Stimulated activated CD8-positive, alpha-beta memory T cell treated with anti-CD3 and anti-CD28 coated beads, Interleukin-4, amount 100 ng/mL, for 4 hours (primary cell): ENCODE measurements at places on chromosomes 16 and 17.

DNA sequence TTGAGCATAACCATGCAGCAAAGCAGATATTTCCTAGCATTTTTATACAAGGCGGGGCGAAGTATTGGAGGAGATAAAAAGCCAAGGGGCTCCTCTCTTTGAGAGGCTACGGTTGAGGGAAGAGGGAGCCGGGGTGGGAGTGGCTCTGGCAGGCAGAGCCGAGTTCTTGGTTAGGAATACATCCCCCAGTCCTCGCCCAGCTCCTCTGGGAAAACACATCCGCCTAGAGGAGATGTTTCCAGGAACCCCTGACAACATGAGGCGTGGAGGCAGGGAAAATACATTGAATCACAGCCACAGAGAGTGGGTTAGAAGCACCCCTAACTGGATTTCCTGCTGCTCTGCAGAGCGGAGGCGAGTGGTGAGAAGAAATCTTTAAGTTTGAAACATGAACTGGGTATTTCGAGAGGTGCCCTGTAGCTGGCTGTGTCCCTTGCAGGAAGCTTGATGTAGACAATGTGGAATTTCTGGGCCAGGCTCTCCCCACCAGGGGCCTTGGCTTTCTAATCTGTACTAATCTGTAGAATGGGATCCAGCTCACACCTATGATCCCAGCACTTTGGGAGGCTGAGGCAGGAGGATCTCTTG lies 27.3 kb downstream of the TTYH2 start:
- DNase-seq: no peak

DNA sequence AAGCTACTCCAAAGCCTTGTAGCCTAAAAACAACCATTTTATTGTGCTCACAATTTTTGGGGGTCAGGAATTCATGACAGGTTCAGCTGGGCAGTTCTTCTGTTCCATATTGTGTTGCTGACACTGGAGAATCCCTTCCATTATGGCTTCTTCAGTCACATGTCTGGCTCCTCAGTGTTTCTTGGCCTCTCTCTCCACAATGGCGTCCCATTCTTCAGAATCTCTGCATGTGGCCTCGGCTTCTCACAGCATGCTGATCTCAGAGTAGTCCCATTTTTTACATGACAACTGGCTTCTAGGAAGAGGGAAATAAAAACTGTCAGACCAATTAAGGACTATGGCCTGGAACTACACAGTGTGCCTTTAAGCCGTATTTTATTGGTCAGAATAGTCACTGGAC lies 49.7 kb downstream of the NF1 start:
- no peak for DNase-seq

DNA sequence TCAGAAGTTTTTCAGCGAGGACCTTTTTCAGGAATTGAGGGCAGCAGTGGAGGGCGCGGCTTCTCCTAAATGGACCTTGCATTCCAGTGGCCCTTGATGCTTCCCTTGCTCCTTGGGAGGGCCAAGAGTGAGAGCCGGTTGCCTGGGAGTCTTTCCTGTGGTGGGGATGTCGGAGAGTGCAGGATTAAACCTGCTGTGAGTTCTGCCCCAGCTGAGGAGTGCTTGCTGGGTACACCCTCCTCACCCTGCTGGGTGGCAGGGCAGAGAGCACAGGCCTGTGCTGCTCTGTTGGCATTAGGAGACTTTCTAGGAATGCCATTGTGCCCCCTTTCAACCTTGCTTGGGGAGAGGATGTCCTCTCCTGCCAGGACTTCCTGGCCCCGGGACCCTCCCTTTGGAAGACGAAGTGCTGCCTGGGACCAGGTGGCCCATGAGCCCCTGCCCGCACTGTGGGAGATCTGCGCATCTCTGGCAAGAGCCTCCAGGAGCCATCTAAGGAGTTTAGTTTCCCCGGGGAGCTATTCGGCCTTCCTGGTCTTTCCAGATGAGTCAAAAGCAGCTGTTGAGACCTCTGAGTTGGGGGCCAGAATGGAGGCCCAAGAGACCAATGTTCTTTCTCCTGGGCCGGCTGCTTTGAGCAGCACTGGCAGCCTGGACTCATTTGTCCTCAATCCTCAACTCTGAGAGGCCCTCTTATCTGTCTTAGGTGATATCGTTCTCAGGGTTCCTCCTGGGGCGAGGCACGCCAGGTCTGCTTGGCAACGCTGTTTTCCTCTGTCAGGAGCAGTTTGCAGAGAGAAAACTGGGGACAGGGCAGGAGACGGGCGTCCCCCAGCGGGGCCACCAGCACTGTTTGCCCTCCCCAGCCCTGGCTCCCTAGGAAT lies 5.6 kb downstream of the LLGL2 start:
- no peak for DNase-seq

- no peak for DNase-seq
Observed at GRCh38 chr17:37650419-37651003, 7.3 kb upstream of the DDX52 start.

GRCh38 chr17:31404028-31404949 lies 12.8 kb downstream of the RAB11FIP4 start:
- no peak for DNase-seq

DNA sequence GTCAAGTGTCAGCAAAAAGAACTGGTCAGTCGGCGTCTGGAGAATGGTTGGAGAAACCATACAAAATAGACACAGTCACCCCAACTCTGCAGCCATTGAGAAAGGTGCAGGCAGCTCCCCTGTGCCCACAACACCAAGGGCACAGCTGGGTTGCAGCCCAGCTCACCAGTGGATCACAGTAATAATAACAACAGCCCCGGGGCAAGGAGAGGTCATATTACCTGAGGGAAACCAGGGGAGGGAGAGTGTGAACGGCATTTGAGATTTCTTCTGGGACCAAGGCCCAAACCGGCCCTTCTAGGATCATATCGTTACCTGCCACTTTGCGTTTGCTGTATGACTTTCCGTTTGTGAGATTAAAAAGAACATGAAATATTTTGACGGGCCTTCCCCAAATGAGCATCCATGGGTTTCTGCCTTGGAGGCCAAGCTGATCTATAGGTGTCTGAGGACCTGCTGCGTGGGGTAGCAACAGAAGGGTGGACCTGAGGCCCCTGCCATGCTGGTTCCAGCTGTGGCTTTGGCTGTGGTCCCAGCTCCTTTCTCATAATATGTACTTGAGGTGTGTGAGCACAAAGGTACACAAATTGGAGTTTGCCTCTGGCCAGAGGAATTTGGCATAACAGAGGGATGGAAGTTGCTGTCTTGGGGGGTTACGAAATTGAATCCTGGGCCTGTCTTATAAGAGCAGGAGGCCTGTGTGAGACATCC lies 154.6 kb downstream of the CMIP start:
- no peak for DNase-seq

GRCh38 chr17:22253007-22253406 lies 560.7 kb downstream of the KCNJ18 start:
- DNase-seq: no peak
